Tibial artery (tissue), 4 donors: ENCODE measurements at places on chromosomes 6 and 20.

DNA sequence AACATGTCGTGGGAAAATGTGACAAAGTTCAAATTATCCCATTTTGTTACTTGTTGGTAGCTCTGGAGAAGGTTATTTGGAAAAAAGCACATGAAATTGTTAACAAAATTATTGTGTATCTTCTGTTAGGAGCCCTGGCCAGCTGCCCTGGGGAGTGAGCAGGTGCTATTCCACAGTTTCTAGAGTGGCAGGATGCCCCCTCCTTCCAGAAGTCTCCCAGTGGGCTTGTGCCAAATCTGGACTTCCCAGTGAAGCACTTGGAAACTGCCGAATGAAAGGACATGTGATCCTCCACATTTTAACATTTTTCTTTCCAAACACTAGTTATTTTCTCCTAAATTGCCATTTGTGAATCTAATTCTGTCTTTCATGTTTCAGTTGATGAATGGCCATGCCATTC is 66.9 kb upstream of the CLDN20 start:
- no peak for DNase-seq

- no peak for DNase-seq
Measured at GRCh38 chr6:7894262-7895124, 16.1 kb downstream of the TXNDC5 start.

DNA sequence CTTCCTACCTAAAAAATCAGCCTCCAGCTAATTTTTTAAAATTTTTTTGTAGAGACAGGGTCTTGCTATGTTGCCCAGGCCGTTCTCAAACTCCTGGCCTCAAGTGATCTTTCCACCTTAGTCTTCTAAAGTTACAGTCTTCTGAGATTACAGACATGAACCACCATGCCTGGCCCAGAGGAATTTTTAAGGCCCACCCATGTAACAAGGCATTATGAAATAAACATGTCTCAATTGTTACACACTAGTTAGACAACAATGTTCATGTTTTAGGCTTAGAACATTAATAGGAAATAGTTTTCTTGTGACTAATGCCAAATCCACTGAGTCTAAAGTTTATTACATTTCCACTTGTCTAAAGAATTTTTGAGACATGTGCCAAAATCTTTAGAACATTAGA is 221.2 kb downstream of the LAMA2 start:
- DNase-seq = peak; percentile 36

GRCh38 chr6:44178424-44179071 is 19.9 kb downstream of the CAPN11 start:
- DNase-seq = no peak

GRCh38 chr6:45416700-45417099 is 39.0 kb upstream of the SUPT3H start:
- no peak for DNase-seq
